SK-N-DZ (cell line): ENCODE measurements at places on chromosomes 1 and 21.
A peak's percentile ranks its signal among the peaks of the same experiment; 100 is the strongest.

GRCh38 chr21:29697555-29698193, 242.1 kb downstream of the GRIK1 start:
- no peak for DNase-seq

GRCh38 chr1:226510453-226510852, 38.1 kb upstream of the STUM start:
- DNase-seq, result no peak

GRCh38 chr21:29152916-29153315, 22.5 kb downstream of the MAP3K7CL start:
- no peak for DNase-seq

DNA sequence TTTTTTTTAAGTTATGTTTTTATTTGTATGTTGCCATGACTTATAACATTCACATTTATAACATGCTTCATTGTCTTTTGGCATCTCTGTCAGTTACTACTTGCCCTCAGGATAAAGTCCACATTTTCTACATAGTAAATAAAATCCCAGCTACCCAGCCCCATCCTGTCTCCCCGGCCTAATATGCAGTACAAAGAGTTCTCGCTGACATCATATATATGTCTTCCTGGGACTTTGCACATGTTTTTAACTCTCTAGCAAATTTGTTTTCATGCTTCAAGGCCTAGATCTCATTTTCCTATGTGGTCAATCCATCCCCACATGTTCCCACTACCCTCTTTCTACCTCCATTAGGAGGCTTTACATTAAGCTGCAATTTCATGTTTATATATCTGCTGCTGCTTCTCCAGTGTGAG, 33.0 kb upstream of the IVNS1ABP start:
- no peak for DNase-seq

DNA sequence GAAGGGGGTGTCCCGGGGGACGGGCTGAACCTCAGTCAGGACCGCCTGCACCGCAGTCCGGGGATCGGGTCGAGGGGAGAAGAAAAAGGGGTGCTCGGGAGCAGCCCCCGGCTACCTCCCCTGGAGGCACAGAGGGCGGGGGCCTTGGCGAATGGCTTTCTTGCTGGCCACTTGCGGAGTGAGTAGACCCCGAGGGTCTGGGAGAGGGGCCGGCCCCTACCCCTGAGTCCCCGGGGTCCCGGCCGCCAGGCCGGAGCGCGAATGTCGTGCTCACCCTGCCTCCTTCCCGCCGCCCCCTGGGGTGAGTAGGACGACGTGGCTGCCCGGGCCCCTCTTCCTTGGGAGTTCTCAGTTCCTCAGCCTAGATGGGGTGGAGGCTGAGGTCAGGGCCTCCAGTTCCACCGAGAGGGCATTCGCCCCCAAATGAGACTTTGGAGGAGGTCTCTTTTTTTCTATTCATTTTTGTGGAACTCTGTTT, 113.0 kb downstream of the OSBPL9 start:
- DNase-seq, result no peak

DNA sequence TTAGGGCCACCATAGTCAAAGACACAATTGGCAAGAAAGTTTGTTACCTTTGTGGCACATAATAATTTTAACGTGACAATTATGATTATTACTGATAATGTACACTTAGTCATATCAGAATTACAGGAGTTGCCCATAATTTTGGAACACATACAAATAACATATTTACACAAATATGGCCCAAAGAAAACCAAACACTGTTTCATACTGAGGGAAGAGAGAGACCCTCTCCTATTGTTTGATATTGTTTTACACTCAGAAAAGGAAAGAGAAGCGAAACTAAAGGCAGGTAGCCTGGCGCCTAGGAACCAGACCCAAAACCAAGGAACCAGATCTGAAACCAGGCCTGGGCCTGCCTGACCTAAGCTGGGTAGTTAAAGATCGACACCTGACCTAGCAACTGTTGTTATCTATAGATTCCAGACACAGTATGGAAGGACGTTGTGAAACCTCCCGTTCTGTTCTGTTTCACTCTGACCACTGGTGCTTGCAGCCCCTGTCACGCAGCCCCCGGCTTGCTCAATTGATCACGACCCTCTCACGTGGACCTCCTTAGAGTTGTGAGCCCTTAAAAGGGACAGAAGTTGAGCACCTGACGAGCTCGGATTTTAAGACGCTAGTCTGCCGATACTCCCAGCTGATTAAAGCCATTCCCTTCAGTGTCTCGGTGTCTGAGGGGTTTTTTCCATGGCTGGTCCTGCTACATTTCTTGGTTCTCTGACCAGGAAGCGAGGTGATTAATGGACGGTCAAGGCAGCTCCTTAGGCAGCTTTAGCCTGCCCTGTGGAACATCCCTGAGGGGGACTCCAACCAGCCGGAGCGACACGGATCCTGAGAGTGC, 27.9 kb downstream of the C1orf115 start:
- no peak for DNase-seq

- no peak for DNase-seq
Observed at GRCh38 chr1:201355471-201355870, 22.0 kb downstream of the TNNT2 start.

DNA sequence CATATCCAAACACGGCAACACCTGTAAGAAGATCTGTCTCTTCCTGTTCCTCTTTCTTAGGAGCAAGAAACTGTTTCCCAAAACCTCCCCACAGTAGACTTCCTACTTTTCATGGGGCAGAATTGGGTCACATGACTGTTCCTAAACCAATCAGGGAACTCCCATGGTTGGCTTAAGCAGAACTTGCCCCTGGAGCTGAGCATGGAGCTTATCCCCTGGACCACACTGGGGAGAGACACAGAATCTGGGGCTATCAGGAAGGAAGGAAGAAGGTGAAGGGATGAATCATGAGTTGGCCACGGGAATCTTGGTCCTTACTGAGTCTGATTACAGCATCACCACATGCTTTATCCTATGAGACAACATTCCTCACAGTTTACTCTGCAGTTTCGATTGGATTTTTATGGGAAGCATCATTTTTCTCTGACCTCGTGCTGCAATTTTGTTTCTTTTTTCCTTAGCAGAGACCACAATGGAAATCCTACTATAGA, 81.8 kb downstream of the CDC7 start:
- DNase-seq, result no peak

DNA sequence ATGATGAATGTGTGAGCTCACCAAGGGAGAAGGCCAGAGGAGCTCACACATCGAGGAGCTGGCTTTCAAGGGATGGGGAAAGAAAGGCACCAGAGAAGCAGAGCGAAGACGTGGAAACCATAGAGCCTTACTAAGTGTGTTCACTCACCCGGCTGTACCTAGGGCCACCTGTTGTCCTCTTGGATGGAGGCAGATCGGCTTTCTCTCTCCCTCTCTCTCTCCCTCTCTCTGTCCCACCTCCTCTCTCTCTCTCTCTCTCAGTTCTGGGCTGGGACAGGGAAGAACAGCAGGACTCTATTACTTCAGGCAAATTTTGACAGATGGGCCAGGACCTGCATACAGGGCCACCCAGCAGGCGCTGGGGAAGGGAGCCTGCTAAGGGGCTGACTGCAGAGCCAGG, 64.8 kb downstream of the HIVEP3 start:
- DNase-seq, result no peak

- no peak for DNase-seq
Observed at GRCh38 chr1:183831311-183831710, 26.4 kb downstream of the RGL1 start.

DNA sequence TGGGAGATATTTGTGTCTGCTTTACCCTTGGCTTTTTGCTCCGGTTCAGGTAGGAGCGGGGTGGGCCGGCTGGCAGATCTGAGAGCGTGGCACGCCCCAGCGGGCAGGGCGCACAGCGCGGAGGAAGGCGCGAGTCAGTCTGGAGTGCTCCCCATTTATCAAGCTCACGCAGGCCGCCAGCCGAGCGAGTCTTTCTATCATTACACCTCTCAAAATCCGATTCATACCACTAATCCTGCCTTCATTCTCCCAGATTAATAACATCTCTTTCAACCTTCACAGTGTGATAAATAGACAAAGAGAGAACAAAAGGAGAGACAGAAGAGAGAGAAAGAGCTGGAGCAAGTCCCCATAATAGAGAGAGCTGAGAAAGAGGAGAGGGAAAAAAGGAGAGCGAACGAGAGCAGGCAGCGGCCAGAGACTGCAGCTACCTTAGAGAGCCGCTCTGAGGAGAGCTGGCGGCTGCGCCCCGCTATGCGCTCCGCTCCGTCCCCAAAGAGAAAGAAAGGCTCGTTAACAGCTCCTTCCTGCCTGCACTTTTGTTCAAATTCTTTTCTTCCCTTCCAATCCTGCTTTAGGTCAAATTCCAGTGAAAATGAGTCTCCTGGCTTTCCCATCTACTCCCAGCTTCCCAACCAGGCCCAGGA, 48.0 kb downstream of the DMAP1 start:
- no peak for DNase-seq

DNA sequence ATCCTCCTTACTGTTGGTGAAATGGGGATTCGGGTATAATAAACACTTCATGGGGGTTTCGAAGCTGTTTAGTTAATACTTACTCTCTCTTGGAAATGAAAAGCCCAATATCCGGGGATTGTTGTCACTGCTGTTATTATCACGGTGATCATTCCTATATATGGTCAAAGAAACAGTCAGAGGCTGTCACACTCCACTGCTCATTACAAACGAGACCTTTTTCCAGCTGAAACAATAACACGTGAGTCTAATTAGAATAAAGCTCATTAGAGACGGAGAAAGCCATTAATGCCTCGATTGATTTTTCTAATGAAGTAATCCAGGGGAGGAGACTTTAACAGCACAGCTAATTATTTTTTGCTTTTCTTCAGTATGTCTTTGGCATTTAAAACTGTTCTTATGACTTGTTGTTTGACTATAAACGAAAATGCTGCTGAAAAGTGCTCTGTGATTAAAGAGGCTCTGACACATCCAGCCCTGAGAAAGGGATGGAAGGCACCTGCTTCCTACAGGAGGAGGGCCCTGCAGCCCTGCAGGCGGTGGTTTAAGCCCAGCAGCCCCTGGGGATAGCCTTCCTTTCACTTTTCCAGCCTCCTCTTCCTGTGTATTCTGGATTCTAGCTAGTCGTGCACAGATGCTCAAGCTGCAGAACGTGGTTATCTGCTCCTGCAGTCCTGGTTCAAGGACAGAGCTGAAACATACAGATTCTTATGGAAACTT, 143.6 kb downstream of the EDEM3 start:
- peak; percentile 23 for DNase-seq

GRCh38 chr1:115331558-115332331, 6.3 kb downstream of the NGF start:
- DNase-seq, result no peak

- DNase-seq, result no peak
Observed at GRCh38 chr1:72570815-72571214, 288.5 kb upstream of the NEGR1 start.

- DNase-seq, result no peak
Observed at GRCh38 chr1:58909914-58910681, 126.3 kb upstream of the JUN start.

GRCh38 chr1:32350785-32351398, 11.4 kb downstream of the FAM229A start:
- DNase-seq, result no peak

GRCh38 chr1:207115269-207115668, 11.2 kb downstream of the C4BPA start:
- no peak for DNase-seq

DNA sequence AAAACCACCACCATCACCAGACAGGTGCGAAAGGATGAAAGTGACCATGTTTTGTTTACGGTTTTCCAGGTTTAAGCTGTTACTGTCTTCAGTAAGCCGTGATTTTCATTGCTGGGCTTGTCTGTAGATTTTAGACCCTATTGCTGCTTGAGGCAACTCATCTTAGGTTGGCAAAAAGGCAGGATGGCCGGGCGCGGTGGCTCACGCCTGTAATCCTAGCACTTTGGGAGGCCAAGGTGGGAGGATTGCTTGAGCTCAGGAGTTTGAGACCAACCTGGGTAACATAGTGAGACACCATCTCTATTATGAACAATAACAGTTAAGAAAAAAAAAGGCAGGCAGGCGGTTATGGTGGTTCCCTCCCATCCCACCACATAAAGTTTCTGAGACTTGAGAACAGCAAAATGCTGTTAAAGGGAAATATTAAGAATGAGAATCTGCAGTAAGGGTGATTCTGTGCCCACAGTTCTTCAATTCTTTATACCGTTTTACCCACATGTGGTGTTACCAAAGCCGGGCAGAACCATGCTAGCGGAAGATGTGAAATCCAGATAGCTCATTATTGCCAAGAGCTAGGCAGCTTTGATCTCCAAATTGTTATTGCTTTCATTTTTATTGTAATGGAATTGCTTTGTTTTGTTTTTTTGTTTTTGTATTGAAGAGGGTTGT, 34.5 kb upstream of the TDRD10 start:
- no peak for DNase-seq

GRCh38 chr1:157162345-157162744, 24.1 kb upstream of the ETV3 start:
- DNase-seq, result no peak

DNA sequence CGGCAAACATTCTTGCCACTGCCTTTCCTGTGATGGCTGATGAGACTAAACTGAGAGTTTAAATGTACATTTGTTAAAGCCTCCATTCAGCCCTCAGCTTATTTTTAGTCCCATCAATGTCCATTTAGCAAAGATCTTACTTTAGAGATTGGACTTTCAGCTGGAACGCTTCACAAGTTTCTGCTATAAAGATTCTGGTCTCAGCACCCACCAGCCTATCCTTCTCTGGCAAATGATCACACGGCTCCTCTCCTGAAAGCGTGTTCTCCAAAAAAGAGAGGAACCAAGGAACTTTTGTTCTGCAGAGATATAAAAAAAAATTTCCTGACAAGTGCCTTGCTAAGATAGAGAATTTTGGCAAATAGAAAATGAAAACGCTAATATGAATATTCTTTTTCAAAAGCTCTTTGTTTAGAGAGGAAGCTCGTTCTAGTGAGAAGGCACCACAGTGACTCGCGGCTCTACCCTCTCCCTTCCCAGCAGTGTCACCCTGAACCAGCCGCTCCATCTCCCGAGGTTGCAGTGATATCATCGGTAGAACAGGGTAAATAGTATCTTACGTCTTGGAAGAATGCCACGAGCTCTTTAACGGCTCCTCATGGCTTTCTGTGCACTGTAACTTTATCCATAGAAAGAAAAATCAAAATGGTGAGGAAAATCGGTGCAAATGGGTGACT, 200.2 kb downstream of the APP start:
- no peak for DNase-seq
